ENCODE measurements at places on chromosomes 7 and 10.

DNA sequence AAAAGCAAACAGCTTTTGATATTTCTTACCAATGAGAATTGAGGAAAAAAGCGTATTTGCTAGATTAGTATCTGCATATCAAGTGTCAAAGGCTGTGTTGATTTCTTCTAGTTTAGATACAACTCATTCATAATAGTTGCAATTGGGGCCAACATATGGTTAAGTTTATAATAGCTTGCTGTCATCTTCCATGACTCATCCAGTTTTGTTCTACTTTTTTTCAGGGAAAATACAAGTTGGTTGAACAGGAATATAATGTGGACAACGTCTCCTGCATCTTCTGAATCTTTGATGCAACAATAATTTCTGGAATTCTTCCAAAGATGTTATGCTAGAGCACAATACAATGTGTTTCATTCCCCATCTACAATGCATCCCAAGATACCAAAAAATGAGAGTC is 182.0 kb downstream of the THSD7A start:
- no peak for DNase-seq
- H3K27me3 ChIP-seq: no peaks in the 10 kb centered on the region
- no peak overlapping the region for H3K4me3 ChIP-seq
- H3K36me3 ChIP-seq: no peaks in the 10 kb centered on the region
- H3K27ac ChIP-seq: no peak overlapping the region
- no peaks in the 10 kb centered on the region for H3K4me1 ChIP-seq

DNA sequence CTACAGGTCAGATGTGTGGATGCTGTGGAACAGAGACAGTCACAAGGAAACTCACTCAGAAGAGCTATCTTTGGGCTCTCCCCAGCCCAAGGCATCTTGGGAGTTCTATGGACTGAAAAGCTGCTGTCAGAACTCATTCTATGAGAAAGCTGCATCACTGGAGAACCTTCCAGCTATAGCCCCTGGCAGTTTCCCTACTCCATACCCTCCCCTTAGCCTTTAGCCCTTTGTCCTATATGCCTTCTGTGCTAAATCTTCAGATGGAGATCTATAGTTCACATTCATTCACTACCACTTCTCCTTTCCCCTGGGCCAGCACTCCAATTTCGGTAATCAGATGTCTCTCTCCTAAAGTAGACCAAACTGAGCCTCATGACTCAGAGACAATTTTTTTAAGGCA is 6.9 kb downstream of the WNT8B start:
- no peak overlapping the region for H3K4me3 ChIP-seq
- no peak overlapping the region for H3K27ac ChIP-seq
- no peak for DNase-seq
- H3K27me3 ChIP-seq: peaks cover 2% of the 10 kb centered on the region
- H3K36me3 ChIP-seq: peaks cover 43% of the 10 kb centered on the region
- H3K4me1 ChIP-seq: no peaks in the 10 kb centered on the region

- no peak overlapping the region for H3K4me3 ChIP-seq
- no peaks in the 10 kb centered on the region for H3K36me3 ChIP-seq
- H3K27ac ChIP-seq: no peak overlapping the region
- no peaks in the 10 kb centered on the region for H3K4me1 ChIP-seq
- no peak for DNase-seq
Observed at GRCh38 chr10:34658934-34659333, 156.2 kb downstream of the PARD3 start.

- no peak overlapping the region for H3K27ac ChIP-seq
- H3K4me3 ChIP-seq: no peak overlapping the region
- DNase-seq: no peak
- H3K27me3 ChIP-seq: no peaks in the 10 kb centered on the region
Observed at GRCh38 chr10:83698899-83699298, 440.4 kb upstream of the GHITM start.

GRCh38 chr10:34885011-34885410 is 69.9 kb upstream of the PARD3 start:
- no peak for DNase-seq
- no peaks in the 10 kb centered on the region for H3K4me1 ChIP-seq
- no peak overlapping the region for H3K4me3 ChIP-seq
- no peaks in the 10 kb centered on the region for H3K36me3 ChIP-seq
- peaks cover 3% of the 10 kb centered on the region for H3K27me3 ChIP-seq
